ENCODE measurements at places on chromosomes 13 and 19.

DNA sequence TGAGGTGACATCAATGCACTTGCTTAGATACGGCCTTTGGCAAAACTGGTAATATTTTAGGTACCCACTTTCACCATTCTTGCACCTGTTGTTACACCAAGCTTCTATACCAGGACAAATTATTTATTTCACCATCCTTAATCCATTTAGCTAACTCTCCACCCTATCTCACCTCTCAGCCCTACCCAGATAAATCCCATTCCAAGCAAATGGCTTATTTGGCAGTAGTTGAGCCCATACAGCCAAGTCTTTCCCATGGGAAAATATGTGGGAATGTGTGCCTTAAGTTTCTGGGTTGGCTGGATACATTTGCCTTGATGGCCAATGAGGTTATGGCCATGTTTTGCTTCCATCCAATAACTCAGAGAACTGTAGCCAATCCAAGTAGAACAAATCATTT is 551.9 kb downstream of the GPC6 start:
- no peak for DNase-seq

- DNase-seq = no peak
These were observed 1.8 kb upstream of the LILRB4 start for GRCh38 chr19:54660964-54661363.

DNA sequence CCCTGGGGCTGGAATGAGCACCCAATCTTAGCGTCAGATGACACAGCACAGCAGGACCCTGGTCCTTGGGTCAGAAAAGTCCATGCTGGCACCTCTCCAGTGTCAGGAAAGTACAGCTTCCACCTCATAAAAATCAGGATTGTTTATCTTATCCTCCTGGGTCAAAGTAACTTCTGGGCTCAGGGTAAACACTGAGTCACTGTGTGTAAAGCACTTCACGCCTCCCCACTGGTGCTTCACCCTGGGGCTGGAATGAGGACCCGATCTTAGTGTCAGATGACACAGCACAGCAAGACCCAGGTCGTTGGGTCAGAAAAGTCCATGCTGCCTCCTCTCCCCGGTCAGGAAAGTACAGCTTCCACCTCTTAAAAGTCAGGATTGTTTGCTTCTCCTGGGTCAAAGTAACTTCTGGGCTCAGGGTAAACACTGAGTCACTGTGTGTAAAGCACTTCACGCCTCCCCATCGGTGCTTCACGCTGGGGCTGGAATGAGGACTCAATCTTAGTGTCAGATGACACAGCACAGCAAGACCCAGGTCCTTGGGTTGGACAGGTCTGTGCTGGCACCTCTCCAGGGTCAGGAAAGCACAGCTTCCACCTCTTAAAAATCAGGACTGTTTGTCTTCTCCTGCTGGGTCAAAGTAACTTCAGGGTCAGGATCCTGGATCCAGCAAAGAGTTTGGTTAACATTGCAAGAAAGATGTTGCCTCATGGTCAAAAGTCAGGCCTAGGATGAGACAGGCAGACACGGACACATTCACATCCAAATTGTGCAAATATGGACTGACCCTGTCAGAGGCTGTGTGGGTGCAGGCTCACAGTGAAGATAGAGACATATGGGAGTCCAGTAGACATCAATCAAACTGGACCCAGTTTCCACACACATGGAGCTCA is 39.2 kb upstream of the CYP2A7 start:
- DNase-seq = no peak

- DNase-seq = no peak
These were observed 22.3 kb downstream of the TJP3 start for GRCh38 chr19:3730457-3730958.

GRCh38 chr19:3986260-3987041 is 1.2 kb upstream of the EEF2 start:
- DNase-seq = no peak

GRCh38 chr19:42311657-42312056 is 1.5 kb upstream of the TMEM145 start:
- no peak for DNase-seq

Data from HTR-8/SVneo (cell line).